ENCODE measurements at places on chromosomes 3 and 15. TPM values are rescaled to one million over a fixed set of nuclear protein-coding genes. Genes with fewer than 3 reads are reported as not detected.

DNA sequence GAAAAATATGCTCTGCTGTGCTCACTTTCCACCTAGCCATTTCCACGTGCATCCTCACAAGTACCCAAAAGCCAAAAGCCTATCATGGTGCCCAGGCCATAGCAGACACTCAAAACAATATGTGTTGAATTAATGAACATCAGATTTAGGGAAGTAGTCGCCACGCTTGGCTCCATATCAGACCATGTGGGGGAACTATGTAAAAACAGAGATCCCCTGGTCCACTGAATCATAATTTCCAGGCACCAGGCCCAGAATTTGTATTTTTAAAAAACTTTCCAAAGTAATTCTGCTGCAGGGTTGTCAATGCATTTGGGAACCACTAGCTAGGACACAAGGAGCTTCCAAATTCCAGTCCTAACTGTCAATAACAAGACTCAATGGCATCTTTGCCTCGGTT lies 77.3 kb downstream of the CNTN3 start:
- DNase-seq = no peak

DNA sequence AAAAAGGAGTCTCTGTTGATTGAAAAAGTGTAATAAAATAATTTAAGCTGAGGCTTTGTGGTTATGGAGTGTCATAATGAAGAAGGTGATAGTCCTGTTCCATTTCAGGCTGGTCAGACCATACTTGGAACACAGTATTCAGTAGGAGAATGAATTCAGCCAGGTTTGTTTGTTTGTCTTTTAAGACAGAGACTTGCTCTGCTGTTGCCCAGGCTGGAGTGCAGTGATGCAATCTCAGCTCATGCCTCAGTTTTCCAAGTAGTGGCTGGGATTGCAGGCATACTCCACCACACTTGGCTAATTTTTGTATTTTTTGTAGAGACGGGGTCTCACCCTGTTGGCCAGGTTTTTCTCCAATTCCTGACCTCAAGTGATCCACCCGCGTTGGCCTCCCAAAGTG lies 33.5 kb downstream of the IQGAP1 start:
- DNase-seq = no peak

DNA sequence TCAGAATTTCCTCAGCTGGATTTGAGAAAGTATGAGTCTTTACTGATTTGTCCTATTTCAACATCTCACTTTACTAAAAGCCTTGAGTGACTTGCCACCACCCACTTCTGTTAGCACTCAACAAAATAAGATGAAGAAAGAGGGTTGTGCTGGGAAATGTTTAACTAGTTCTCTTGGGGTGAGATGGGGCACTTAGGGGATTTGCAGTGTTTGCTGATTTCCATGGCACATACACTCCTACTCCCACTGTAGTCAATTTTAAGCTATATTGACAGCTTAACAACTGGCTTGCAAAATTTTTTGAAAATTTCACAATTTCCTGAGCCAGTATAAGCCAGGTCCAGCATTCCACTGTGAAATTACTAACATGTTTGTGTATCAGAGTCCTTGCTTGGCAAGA lies 463.1 kb upstream of the ARHGEF26 start:
- no peak for DNase-seq

DNA sequence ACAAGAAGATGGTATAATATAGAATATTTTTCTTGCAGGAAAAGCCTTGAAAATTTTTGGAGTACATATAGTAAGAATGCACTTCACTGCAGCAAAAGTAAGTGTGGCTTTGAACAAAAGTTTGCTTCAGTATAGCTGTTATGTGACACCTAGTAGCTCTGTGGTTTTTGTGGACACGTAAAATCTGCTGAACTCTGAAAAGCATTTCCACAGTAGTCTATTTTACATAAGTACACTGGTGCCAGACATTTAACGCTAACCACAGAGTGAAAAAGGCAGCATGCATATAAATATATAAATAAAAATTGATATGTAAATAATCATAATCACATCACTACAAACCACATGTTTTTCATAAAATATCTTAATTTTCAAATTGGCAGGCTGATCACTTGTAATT lies 39.8 kb downstream of the CGGBP1 start:
- no peak for DNase-seq

PAQR5 gene
- polyA plus RNA-seq = 32.7 TPM

- DNase-seq = peak; percentile 78
Measured at GRCh38 chr3:58049143-58049785, 41.0 kb downstream of the FLNB start.

DNA sequence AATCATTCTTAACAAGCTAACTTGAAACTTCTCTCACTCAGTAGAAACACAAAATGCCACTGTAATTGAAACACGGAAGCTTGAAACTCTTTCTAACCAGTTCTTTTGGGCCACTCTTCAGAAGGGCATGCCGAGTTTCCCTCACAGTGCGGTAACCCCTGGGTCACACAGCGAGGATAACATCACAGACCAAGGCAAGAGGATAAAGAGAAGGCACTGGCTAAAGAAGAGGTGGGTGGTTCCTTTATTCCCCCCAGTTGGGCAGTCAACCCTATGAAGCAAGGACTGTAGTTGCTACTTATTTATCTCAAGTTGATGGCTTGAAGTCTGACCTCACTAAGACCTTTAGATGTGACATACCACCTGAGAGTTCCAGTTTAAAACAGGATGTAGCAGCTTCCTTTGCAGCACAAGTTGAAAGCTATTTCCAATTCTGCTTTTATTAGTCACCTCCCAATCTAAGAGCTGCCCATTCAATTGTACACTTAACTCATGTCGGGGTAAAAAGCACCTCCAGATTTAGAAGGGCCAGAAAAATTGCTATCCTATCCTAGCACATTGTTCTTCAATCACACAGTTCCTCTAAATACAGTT lies 272.4 kb downstream of the TIGIT start:
- DNase-seq = no peak

GRCh38 chr3:189361103-189361835 lies 189.5 kb downstream of the TPRG1 start:
- DNase-seq = no peak

DNA sequence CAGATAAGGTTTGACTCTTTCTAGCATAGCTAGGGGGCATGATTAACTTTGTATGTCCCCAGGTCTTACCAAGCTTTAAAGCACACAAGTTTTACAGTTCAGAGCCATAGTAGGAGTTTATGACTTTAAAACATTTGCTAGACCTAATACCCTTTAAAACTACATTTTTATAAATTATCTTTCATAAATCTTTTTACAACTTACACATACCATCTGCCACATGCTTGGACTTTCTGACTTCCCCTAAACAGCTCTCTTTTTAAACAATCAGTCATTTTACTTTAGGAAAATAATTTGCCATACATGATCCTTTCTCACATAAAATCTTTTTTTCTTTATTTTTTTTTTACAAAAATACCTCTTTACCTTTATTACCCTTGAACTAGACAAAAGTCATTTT lies 735.3 kb upstream of the CADM2 start:
- DNase-seq = no peak

DNA sequence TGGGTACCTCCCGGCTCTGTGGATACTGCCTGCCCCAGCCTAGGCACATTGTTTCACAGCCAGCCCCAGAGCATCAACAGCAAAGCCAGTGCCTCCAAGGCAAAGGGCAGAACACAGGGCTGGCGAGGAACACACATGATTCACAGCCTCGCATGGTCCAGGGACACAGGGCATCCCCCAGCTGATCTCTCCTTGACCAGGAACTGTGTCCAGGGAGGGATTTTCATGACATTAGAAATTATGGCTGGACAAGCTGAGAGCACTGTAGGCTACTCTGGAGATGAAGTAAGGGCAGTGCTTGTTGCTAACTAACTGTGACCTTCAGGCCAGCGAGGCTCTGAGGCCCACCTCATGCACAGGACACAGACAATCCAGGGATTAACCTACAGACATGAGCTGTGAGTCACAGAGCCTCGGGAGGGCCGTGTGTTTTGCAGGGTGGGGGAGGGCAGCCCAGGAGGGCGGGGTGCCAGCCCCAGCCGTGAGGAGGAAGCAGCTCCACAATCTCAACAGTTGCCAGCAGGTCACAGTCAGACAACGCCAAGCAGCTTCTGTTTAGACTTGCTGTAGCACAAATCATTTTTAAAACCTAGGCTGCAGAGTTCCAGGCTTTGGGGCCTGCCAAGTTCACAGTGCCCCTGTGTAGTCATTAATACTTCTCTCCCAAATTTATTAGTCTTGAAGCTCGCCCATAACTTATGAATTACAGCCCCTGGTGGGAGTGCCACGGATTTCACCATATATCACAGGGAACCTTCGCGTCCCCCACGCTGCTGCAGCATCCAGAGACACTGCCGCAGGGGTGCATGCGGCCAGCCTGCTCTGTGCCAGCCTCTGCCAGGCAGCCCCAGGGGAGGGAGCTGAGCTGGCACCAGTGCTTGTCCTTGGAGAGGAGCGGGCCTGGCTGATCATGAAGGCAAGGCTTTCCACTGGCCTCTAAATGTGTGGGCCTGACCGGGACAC lies 114.7 kb downstream of the ETFA start:
- peak; percentile 80 for DNase-seq

DNA sequence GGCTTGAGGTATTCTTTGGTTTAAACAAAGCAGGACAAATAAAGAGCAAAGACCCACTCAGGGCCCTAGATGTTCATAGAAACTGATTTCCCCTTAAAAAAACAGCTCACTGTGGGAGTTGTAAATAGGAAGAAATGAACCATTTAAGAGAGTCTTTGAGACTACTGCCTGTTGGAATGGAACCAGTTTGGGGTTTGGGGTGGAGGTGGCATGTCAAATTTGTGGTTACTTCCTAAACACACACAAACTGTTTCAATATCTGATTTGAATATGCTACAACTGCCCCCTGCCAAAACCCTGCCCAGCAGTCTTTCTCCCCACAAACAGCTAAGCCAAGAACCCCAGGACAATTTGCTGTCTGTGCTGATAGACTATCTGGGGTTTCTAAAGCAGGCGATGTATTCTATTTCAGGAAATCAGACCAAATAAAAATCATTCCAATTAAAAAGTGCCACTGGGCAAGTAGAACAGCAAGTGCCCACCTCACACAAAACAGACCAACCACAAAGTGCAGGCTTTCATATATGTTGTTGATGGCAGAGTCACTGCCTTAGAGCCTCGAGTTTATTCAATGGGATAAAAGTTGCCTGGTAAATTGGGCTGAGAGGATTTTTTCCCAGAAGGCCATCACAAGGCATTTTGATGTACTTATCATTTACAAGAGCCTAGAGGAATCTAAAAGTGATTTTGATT lies 293.9 kb upstream of the PROK2 start:
- no peak for DNase-seq

DISP2 gene
- 0.04 TPM for polyA plus RNA-seq

RARRES1 gene
- 10.3 TPM for polyA plus RNA-seq

CD200R1 gene
- 0.13 TPM for polyA plus RNA-seq

- no peak for DNase-seq
Measured at GRCh38 chr3:134236505-134237170, 14.0 kb downstream of the RYK start.

GOLGA8J gene
- polyA plus RNA-seq = not detected

DNA sequence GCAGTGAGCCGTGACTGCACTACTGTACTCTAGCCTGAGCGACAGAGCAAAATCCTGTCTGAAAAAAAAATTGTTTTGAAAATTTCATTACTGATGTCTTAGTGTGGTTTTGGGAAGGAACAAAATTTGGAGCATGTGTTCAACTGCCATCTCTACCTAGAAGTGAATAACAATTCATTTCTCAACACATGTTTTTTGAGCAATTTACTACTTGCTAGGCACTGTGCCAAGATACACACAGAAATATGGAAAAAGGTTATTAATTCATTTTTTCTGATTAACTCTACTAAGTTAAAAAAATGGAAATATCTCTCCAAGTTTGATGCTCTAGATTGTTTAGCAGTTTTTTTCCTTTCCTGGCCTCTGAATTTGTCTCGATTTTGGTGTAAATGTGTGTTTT lies 5.2 kb upstream of the TCF12 start:
- DNase-seq = no peak

GRCh38 chr3:186038360-186038759 lies 70.5 kb downstream of the ETV5 start:
- DNase-seq = no peak

DNA sequence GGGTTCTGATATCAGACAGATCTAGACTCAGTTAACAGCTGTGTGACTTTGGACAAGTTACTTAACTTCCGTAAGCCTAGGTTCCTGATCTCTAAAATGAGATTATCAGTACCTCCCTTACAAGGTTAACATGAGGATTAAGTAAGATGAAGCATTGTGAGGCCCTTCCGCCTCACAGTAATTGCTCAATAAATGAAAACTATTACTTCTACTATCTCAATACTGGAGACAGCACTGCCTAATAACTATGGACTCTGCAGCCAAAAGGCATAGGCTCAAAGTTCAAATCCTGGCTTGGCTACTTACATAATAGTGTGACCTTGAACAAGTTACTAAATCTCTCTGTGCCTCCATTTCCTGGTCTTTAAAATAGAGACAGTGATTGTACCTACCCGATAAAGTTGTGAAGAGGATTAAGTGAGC lies 82.0 kb upstream of the ATP11B start:
- no peak for DNase-seq

DNA sequence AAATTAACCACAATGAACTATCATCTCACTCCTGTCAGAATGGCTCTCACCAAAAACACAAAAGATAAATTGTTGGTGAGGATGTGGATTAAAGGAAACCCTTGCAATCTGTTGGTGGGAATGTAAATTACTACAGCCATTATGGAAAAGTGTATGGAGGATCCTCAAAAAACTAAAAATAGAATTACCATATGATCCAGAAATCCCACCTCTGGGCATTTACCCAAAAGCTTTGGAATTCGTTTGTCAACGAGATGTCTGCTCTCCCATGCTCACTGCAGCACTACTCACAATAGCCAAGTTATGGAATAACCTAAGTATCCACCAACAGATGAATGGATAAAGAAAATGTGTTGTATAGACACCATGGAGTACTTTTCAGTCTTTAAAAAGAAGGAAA lies 21.6 kb downstream of the FSIP1 start:
- no peak for DNase-seq

DNA sequence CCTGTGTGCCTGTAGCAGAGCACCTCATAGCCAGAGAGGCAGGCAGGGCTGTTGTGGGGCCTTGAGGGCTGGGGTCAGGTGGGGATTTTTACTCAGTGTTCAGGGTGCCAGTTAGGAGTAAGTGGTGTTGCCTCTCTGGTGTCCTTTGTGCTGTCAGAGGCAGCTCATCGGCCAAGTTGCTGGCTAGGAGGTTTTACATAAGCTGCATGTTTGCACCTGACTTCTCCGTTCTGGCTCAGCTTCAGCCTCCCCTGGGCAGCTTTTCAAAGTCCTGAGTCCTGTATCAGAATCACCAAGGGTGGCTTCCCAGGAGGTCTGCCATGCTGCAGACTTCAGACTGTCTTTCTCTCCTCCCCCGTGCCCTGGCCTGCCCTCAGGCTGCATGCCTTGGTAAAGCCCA lies 242.6 kb upstream of the TPM1 start:
- no peak for DNase-seq

- no peak for DNase-seq
Measured at GRCh38 chr3:172624999-172625398, 85.9 kb downstream of the NCEH1 start.

DNA sequence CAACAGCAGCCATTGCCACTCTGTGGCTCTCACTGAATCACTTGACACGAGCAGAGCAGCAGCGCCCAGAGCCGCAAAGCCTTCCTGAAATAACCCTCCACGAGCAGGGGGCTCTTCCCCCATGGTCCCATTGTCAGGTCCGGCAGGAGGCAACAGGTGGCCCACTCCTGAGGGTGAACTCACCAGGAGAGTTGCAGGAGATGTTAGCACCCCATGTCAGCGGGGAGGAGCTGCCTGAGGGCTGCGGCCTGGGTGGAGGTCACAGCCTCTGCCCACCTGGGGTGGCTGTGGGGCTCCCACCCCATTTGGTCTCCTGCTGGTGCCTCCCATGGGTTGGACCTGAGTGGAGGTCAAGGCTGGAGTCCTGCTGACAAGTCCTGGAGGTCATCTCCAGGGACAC lies 12.3 kb upstream of the C3orf22 start:
- DNase-seq = no peak
